Stimulated activated CD4-positive, alpha-beta T cell treated with anti-CD3 and anti-CD28 coated beads, Interleukin-4, amount 100 ng/mL, for 4 hours (primary cell): ENCODE measurements at places on chromosomes 5 and 9.

DNA sequence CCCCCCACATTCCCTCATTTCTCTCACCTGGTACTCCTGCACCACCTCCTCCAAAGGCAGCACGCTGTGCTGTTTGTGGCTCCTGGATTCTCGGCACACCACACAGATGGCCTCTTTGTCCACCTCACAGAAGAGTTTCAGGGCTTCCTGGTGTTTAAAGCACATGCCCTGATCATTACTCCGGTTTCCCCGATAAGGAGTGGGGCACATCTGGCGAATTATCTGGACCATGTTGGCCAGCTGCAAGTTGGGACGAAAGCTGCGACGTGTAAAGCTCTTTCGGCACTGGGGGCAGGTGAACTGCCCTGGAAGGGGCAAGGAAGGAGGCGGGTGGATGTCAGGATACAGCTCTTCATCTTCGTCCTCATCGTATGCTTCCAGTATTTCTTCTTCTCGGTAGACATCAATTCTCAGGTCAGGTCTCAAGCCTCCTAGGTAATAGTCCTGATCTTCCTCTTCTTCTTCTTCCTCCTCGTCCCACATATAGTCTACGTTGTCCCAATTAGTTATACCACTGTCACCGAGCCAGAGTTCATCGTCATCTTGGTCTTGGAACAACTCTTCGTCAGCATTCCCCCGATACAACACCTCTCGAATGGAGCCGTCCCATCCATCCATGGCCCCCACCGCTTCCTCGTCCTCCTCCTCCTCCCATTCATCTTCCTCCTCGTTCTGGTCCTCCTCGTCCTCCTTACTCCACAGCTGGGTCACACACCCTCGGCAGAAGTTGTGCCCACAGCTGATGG is 796 bp downstream of the TRIM52 start:
- no peak for DNase-seq

- DNase-seq, result no peak
Measured at GRCh38 chr5:84016085-84016484, 295.4 kb upstream of the HAPLN1 start.

GRCh38 chr5:168014433-168015123 is 276.9 kb upstream of the WWC1 start:
- no peak for DNase-seq

DNA sequence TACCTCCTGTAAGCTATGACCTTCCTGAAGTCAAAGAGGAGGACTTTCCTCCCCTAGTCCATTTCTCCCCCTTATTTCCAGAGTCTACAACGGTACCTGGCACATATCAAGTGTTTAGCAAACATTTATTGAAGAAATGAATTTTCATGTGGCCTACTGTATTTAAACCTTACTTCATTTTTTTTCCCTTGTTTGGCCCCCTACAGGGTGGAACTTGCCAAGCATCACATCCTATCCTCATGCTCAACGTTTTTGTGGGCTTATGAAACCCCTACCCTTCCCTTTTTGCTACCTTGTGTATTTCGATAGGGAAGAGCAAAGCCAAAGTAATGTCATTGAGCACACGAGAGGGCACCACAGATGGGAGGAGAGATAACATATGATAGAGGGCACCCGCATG is 1857.8 kb upstream of the WWC1 start:
- DNase-seq, result no peak

DNA sequence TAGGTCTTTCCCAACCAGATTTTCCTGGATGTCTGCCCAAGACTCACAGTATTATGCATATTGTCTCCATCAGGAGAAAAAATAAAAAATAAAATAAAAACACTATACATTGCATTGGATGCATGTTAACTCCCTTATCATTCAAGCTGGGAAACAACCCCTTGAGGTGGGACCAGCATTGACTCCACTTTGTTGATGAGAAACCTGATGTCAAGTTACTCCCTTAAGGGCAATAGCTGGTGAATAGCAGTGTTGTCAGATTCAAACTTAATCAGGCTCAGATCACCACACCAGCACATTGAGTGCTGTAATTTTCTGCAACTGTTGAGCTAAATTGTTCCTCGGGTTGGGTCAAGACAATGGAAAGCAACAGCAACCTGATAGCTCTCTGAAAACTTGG is 264.0 kb upstream of the TRIM32 start:
- no peak for DNase-seq

GRCh38 chr9:121252104-121252851 is 15.7 kb upstream of the GSN start:
- DNase-seq, result no peak

GRCh38 chr5:43639566-43639965 is 36.6 kb downstream of the NNT start:
- no peak for DNase-seq

- no peak for DNase-seq
Measured at GRCh38 chr5:149485655-149486615, 65.3 kb downstream of the CSNK1A1 start.

DNA sequence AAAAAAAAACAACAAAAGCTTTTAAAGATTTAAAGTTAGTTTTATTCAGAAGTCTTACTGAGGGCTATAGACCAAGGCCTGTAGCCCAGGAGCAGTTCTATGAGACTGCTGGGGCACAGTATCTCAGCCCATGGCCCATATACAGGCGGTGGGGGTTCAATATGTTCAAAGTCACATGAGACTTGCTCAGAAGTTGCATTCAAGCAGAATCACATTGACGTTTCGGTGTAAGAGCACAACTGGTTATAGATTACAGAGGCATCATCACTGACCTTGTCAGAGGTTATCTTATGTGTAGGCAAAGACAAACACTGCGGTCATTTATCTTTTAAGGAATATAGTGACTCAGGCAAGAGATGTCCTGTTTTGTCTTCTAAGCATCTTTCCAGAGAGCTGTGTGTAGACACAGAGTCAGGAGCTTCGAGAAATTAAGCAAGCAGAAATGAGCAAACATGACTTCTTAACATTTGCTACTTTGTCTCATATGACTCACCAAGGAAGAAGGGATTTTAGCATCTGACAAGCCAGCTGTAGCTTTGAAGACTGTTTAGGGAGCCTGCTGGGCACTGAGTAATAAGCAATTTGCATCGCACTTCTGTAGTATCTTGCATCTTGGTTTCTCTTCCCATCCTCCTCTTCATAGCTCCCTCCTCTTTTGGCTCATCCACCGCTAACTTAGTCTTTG is 12.9 kb upstream of the F2RL1 start:
- DNase-seq, result no peak

DNA sequence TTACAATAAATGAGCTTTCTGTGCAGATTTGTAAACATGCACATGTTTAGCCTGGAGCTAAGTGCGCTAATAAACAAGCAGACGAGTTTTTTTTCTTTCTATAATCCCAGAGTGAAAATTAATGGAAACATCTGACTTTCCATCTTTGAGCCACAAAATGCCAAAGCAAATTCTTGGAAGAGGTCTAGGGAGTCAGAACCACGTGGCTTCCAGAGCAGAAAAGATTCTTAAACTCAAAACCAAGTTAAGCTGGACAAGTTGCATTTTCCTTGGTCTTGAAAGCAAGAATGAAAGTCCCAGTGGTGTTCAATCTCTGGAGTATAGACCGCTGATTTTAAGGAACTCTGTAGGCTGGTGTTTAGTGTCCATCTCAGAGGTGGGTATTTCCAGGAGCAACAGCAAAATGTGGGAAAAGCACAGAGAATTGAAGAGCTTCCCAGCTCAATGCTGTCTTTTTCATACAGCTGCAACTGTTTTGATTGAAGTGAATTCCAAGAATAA is 71.4 kb downstream of the MYO10 start:
- no peak for DNase-seq

DNA sequence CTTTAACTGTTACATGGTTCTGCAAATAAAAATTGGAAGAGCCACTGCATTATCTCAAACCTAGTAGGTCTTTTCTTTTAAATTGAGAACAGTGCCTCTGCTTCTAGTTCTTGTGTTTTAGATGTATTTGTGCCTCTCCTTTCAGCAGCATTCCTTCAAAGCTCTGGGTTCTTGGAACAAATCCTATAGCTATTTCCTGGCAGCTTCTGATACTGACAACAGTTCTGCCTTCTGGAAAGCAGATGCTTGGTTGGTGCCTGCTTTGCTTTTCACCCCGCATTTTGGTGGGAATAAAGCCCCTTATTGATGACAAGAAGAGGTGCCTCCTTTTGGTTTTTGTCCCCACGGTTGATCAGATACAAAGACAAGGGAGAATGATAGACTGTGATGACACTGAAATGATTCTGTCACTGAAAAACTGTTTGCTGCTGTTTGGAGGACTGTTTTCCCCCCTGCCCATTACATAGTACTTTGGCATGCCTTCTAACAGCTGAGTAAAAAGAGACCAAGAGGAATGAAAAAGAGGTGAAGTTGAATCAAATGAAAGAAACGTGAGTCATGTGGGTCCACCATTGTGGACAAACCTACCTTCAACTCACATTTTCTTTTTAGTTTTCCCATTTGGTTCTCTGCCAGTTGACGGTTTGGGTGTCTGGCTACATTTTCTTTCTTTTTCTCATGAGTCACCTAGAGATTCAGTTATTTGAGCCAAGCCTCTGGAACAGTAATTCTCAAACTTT is 5.6 kb downstream of the PTCD2 start:
- DNase-seq, result no peak

DNA sequence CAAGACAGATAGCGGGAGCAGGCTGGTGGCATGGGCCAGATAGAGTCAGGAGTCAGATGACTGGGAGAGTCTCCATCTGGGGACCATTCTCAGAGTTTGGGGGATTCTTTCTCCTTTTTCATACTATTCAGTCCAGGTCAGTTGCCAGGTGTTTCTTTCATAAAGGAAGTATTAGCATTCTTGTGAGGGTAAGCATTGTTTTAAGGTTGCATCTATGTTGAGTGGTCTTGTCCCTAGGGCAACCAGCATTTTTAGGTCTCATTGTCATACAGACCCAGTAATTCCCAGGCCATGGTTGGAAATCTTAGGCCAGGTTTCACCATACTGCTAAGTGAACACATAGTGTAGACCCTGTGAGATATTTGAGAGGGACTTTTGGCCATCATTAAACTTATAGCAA is 122.3 kb upstream of the POC5 start:
- no peak for DNase-seq

- no peak for DNase-seq
Measured at GRCh38 chr5:55134053-55134722, 25.8 kb upstream of the GPX8 start.

GRCh38 chr9:136074706-136075105 is 20.4 kb downstream of the NACC2 start:
- DNase-seq, result no peak

DNA sequence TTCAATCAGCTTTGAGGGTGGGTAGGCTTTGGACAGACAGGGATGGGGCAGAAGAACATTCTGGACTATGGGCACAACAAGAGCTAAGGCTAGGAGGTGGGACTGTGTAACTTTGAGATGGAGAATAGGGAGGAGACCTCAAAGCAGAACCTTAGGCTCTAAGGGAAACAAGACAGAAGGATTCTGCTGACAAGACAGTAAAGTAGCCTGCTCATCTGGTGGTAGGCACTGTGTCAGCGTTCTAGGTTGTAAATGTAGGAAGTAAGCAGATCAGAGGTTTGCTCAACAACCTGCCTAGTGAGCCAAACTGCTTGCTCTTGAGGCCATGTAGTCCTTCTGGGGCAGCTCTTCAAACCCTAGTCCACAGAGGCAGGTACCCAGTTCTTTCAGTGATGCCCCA is 15.0 kb upstream of the IL12B start:
- no peak for DNase-seq

GRCh38 chr5:59569608-59570334 is 323.8 kb downstream of the PDE4D start:
- DNase-seq, result no peak

GRCh38 chr5:154646745-154647113 is 108.4 kb upstream of the LARP1 start:
- DNase-seq, result no peak

DNA sequence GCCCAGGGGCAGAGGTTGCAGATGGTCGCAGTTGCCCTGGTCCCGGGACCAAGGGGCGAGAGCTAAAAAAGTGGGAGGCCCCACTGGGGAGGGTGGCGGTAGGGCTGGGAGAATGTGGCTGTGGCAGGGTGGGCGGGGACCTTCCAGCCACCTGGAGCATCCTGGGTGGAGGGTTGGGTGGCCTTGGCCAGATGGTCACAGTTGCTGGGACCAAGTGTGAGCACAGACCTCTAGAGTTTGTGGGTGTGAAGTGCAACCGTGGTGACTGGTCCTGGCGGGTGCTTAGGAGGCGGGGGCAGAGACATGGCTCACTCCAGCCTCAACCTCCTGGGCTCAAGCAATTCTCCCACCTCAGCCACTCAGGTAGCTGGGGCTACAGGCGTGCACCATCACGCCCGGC is 5.7 kb upstream of the TRAF2 start:
- DNase-seq, result no peak

- DNase-seq, result no peak
Measured at GRCh38 chr5:100889165-100889743, 13.8 kb downstream of the ST8SIA4 start.

GRCh38 chr5:36378551-36378950 is 76.8 kb upstream of the RANBP3L start:
- no peak for DNase-seq

- DNase-seq, result no peak
Measured at GRCh38 chr5:136332223-136333015, 32.9 kb downstream of the TRPC7 start.

GRCh38 chr5:172162323-172162986 is 25.6 kb downstream of the STK10 start:
- no peak for DNase-seq

DNA sequence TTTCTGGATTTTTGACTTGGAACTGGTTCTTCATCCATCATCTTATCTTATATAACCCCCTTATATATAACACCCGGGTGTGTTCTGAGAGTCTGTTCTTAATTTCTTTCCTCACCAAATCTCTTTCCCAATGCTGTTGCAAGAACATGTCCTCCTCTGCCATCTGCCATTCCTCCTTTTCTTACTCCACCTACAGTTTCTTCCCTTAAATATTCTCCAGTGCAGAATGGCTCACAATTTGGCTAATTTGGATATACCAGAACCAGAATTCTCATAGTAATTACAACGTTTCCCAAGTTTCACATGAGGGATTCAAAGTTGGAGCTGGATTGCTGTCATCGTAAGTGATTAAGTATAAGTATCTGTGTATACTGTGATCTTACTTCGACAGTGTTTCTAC is 28.0 kb downstream of the SKP2 start:
- DNase-seq, result no peak

DNA sequence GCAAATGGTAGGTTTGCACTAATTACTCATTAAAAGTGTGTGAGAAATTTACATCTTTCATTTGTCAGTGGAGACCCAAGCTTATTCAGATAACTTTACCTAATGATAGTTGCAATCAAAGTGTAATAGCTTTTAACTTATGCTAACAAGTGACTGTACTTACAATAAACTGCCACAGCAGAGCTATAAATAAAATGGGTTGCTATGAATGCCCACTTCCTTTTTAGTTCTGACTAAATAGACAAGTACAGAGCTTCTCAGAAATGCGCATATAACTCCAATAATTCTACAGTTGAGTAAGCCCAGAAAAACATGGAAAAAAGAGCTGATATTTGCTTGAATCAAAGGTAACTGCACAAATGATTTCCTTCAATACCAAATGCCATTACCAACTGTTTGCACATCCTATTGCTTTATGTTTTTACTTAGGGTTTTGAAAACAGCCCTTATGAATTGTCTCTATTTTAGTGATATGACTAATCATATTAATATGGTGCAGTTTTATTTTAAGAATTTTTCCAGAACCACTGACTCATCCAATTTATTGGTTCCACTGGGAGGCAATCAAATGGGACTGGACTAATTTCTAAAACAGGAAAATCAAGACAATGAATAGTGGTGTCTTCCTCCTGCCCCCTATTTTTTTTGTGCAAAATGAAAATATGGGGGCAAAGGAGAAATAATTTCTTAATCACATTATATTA is 84.1 kb downstream of the PPP2R2B start:
- DNase-seq, result no peak
